ENCODE measurements at places on chromosomes 2 and 18.

GRCh38 chr18:5214583-5215351 lies 17.7 kb upstream of the AKAIN1 start:
- H3K4me1 ChIP-seq = no peaks in the 10 kb centered on the region
- no peak overlapping the region for H3K4me3 ChIP-seq
- H3K27ac ChIP-seq = no peak overlapping the region
- H3K36me3 ChIP-seq = no peaks in the 10 kb centered on the region
- peaks cover 34% of the 10 kb centered on the region for H3K27me3 ChIP-seq

- no peaks in the 10 kb centered on the region for H3K36me3 ChIP-seq
- H3K27ac ChIP-seq = no peak overlapping the region
- H3K4me3 ChIP-seq = no peak overlapping the region
- DNase-seq = no peak
- H3K27me3 ChIP-seq = no peaks in the 10 kb centered on the region
Measured at GRCh38 chr2:64323197-64323596, 130.8 kb upstream of the LGALSL start.

DNA sequence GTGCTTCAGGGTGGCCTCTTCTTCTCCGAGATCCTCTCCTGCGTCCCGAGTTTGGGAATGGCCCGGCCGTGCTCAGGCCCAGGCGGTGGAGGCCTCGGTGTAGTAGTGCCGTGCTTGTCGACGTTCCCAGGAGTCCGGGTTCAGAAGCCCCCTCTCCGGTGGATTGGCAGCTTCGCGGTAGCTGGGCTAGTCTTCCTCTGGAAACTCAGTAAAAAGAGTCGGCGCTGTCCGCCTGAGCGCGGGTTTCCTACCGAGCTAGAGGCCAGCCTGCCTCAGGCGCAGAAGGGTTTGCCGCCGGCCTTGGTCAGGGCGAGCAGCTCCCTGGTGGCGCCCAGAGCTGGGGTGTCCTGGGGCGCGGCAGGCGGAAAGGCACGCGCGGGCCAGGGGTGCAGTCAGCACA lies 3.2 kb downstream of the RALBP1 start:
- H3K27ac ChIP-seq = no peak overlapping the region
- no peak overlapping the region for H3K4me3 ChIP-seq
- DNase-seq = no peak
- H3K36me3 ChIP-seq = no peaks in the 10 kb centered on the region
- H3K27me3 ChIP-seq = no peaks in the 10 kb centered on the region
- H3K4me1 ChIP-seq = peaks cover 9% of the 10 kb centered on the region

DNA sequence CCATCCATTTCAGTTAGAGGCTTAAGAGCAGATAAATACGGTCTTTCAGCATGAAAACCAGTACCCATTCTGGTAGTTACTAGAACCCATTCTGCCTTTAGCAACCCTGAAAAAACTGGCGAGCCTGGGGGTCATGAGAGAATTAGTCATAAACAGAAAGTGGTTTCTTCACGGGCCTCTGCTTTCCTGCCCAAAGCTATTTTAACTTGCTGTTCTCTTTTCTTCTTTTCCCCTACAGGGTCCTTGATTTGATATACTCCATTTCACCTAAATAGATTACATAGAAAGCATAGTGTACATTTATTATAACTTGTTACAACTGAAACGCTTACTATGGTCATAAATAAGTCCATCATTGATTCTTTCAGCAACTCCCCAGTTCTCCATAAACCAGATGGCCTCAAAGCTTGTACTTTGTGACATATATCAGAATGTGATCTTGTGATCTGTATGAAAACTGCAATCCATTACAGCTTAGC lies 48.3 kb downstream of the WDFY1 start:
- H3K36me3 ChIP-seq = peaks cover 17% of the 10 kb centered on the region
- H3K4me3 ChIP-seq = no peak overlapping the region
- no peak for DNase-seq
- no peaks in the 10 kb centered on the region for H3K27me3 ChIP-seq

DNA sequence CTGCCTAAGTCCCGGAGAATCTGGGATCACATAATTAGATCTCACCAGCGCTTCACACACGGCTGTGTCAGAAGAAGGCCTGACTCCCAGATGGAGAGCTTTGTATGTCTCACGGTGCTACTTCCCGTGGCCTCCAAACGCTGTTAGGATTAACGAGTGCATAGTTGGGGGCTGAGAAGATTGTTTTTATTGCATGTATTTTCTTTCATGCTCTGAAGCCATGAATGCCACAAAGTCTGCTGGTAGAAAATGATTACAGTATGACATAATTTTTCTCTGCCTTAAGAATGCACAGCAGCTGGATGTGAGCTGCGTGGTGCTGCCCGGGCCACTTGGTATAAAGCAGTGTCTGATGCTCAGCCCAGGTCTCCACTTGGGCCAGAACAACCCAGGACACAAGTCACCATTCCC lies 166.5 kb downstream of the SEPTIN10 start:
- no peak overlapping the region for H3K4me3 ChIP-seq
- no peak overlapping the region for H3K27ac ChIP-seq

All from neural progenitor cell (in vitro differentiated cells).